ENCODE measurements at places on chromosomes 12 and 14.

- DNase-seq = no peak
Measured at GRCh38 chr14:80434574-80435321, 223.4 kb upstream of the DIO2 start.

GRCh38 chr14:58832095-58832521 is 194.3 kb downstream of the DACT1 start:
- DNase-seq = no peak

DNA sequence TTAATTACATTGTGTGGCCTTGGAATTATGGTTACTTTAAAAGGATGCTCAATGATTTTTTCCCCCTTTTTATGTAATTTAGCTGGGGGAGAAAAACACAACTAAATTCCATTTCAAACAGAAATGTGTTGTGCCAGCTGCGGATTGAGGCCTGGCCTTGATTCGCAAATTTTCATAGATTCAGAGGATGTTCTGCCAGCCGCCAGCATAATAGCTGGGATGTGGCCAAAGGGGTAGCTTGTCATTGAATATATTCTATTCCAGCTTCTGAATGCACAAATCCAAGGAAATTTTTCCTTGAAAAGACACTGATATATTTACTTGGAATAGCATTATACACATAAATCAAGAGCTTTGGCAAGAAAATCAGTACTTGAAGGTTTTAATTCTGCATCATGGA is 43.7 kb downstream of the TRHDE start:
- DNase-seq = peak; percentile 85

DNA sequence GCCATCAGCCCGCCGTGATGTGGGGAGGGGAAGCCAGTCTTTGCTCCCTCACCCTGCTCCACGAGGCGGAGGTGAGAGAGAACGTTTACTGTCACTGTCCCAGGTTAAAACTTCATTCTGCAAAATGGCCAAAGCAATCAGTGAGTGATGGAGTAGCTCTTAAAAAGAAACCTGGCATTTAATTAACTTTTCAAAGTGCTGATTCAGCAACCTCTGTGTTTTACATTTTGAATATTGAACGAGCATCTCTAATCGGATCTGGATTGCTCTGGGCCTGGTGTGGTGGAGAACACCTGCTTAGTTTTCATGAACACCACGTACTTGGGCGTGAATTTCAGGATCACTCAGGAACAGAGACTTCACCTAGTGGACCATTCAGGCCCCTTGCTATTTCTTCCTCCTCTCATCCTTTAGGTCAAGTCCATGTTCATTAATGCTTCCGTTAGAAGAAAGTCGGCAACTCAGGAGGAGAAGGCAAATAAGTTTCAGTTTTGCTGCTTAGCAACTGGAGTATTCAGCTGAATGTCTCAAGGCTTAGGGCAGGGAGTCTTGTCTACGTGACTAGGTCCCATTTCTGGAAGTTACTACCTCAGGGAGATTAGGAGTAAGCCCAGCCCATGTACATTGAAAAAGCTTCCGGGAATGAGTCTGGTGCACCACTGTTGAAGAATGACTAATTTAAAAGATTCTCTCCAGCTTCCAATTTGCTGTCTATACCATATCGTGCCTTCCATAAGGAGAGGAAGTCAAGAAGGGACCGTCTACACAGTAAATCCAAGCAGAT is 68.2 kb downstream of the IFT43 start:
- DNase-seq = no peak

DNA sequence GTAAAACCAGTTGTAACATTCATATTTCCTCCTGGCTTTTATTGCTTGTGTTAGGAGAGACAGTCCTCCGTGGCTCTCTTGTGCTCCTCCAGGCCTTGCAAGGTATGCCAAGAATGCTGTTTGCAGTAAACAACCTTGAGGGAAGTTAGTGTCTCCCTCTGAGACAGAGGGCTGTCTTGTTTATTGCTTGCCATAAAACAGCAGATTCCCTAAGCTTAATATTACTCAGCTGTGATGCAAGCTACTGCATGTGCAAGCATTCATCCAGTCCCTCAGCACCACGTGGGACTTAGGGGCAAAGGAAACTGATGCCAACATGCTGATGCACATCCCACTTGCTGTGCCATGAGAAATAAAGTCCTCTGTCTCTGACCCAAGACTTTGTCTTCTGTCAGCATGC is 6.6 kb downstream of the POMT2 start:
- DNase-seq = no peak

GRCh38 chr14:22588526-22589095 is 413 bp downstream of the DAD1 start:
- DNase-seq = no peak

- DNase-seq = no peak
Measured at GRCh38 chr14:88614218-88614907, 51.5 kb downstream of the ZC3H14 start.

DNA sequence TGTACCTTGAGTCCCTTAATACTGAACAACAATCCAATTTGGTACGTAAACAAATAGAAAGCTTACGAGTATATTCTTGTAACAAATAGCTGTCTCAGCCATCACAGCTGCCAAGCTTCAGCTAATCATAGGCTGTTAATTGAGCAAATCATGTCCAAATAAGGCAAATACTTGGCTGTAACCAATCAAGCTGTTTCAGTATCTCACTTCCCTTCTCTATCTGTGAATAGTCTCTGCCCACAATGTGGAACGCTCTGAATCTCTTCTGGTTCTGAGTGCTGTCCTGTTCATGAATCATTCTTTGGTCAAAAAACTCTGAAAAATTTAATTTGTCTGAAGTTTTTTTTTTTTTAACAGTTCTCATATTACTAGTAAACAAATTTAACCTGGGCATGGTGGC is 5.8 kb upstream of the NEMF start:
- no peak for DNase-seq

DNA sequence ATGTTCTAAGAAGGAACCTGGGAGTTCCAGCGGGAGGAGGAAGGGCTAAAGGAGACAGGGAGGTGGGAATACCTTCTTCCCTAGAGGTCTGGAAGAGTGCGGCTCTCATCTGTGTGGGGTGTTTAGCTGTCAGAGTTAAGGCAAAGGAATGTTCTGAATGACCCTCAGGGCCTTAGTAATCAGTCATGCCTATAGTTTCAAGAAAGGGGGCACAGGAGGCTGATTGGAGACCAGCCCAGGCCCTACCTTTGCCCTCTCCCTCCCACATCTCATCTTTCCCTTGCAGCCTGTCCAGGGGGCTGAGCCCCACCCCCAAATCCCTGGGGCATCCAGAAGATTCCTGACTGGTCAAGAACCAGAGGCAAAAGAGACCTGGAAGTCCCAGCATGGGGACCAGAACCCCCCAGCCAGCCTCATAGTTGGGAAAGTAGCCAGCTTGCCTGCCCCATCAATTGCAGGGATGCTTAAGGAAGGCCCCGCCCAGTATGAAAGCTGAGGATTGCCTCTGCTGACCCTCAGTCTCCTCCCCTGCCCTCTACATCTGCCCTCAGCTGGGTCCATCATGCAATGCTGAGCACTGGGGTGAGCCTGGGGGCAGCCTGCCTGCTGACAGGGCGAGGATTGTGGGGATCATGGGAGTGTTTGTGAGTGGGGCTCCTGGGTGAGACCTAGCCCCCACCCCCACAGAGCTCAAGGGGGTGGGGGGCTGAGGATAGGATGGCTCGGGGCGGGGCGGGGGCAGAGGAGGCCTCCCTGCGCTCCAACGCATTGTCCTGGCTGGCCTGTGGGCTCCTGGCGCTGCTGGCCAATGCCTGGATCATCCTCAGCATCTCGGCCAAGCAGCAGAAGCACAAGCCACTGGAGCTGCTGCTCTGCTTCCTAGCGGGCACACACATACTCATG is 1.8 kb downstream of the GPR162 start:
- peak; percentile 40 for DNase-seq

- no peak for DNase-seq
Measured at GRCh38 chr12:6968426-6968825, 2.0 kb downstream of the PHB2 start.

GRCh38 chr12:112777387-112778310 is 13.9 kb upstream of the RPH3A start:
- DNase-seq = no peak

- DNase-seq = no peak
Measured at GRCh38 chr12:82437744-82438143, 79.4 kb downstream of the METTL25 start.

All from posterior cingulate gyrus (tissue), 11 donors.